ENCODE measurements at places on chromosomes 4 and X.

GRCh38 chr4:41349021-41349420, 92.3 kb downstream of the UCHL1 start:
- no peak for DNase-seq

- no peak for DNase-seq
Measured at GRCh38 chr4:162075726-162076125, 88.1 kb downstream of the FSTL5 start.

DNA sequence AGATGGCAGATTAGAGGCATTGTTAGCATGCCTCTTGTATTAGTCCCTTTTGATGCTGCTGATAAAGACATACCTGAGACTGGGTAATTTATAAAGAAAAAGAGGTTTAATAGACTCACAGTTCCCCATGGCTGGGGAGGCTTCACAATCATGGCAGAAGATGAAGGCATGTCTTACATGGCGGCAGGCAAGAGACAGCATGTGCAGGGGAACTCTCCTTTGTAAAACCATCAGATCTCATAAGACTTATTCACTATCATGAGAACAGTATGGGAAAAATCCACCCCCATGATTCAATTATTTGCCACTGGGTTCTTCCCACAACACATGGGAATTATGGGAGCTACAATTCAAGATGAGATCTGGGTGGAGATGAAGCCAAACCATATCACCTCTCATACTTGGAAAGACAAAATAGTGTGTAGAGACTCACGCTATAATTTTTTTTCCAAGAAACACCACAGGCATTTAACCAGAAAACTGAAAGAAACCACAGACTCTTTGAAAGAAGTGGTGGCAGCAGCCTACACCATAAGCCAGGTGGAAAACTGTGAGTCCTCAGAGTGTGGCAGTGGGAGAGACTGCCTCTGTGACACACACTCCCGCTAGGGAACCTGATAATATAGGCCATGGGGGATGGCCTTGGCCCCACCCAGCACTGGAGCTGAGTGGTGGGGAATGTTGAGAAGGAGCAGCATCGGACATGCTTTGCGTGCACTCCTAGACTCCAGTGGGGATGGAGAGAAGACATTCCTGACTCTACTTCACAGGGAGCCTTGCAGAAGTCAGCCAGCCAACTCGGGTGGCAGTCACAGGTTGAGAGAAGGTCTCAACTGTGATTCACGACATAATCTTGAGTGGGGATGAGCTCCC, 51.5 kb downstream of the SLC2A9 start:
- DNase-seq, result no peak

DNA sequence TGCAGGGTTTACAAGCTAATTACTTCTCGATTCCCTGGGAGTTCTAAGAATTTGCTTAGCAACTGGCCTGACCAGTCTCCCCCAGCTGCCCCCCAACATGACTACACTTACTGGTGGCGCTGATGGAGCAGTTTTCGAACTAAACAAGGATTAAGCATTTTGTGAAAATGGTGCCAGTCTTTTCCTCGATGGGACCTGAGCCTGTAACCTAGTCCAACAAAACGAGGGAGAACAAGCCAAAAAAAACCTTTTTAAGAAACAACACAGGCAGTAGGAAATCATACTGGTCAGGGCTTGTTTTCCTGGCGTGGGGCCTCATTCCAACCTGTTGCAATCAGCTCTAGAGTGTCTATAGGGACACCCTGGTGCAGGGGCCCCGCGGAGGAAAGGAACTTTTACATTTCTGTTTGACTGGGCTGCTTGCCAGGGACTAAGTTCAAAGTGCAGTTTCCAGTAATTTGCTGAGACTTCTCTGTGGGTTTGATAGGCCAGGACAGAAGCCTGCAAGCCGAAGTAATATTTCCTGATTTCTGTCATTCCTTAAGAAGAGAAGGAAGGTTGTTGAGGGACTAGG, 158.7 kb downstream of the SPRY1 start:
- no peak for DNase-seq

DNA sequence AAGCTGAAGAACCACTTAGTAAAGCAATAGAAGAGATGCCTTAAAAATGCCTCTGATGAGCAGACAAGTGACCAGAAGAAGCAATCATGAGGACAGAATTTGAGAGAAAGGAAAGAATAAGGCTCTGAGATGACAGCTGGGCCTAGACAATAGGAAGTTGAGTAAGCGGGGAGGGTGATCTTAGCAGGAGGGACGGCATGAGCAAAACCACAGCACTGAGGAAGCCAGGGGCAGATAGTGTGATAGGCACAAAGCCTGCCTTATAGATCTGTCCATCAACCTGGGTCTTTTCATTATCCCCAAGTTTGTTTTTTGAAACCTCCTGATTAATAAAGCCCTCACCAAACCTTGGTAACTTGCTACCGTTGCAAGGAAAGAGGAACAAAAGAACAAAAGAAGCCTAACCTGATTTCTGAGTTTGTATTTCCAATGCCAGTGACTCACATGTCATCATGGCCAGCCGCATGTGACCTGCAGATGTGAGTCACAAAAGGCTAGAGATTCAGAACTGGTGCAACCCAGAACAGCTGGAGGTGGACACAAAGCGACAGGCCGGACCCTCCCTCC, 55.7 kb upstream of the PPARGC1A start:
- no peak for DNase-seq

GRCh38 chr4:33134366-33134765, 2414.2 kb downstream of the PCDH7 start:
- no peak for DNase-seq

- no peak for DNase-seq
Measured at GRCh38 chr4:7885216-7886006, 54.2 kb downstream of the AFAP1 start.

DNA sequence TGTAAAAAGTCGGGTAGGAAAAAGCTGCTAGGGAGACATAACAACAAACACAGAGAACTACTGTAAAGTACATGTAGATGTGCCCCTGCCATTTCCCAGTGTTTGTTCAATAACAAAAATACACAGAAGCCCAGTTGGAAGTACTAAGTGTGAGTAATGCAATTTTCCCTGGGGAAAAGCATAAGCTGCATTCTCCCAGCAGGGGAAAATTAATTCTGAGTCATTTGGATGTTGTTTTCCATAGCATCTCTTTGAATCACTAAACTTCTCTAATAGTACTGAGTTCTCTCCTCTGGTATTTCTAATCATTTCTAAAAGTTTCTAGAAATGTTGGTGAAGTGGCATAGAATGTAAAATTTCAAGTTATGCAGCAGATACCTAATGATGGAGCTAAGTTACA, 1114.9 kb downstream of the C4orf33 start:
- no peak for DNase-seq

DNA sequence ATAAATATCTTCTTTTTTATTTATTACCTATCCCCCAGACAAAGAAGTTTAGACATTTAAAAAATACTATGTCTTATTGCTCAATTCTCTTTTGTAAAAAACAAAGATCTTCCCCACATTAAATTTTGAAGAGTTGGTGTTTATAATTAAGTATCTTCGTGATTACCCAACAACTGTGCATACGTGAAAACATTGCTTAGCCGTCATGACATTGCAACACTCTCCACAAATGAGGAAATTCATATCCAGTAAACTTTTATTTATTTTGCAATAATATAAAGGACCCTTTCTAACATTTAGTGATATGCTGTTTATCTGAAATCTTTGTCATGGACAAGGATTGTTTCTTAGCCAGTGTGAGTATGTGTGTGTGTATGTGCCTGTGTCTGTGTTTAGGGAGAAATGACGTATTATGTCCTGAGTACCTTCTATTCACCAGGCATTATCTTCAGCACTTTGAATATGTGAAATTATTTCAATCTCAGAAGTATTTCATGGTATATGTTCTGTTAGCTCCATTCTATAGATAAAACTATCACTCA, 26.1 kb upstream of the EREG start:
- DNase-seq, result no peak

GRCh38 chrX:15606136-15606535, 5.4 kb upstream of the ACE2 start:
- DNase-seq, result no peak

- no peak for DNase-seq
Measured at GRCh38 chr4:165312506-165312905, 15.0 kb upstream of the MSMO1 start.

DNA sequence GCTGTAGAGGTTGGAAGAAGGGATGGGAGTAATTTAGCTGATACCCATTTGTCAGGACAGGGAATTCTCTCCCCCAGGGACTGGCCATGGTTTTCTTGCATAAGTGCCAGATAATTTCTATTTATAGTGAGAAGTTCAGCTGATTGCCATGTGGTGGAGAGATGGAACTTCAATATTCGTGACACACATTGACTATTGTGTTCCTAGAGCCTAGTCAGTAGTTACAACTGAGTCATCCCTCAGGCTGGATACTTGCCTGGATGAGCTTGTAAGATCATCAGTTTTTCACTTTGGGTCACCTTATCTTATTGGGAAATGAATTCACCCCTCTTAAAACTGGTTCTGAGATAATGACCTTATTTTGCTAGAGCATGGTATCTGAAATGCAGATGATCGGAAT, 32.2 kb downstream of the CFAP299 start:
- DNase-seq, result no peak

- no peak for DNase-seq
Measured at GRCh38 chr4:158169506-158169905, 3.3 kb downstream of the GASK1B start.

DNA sequence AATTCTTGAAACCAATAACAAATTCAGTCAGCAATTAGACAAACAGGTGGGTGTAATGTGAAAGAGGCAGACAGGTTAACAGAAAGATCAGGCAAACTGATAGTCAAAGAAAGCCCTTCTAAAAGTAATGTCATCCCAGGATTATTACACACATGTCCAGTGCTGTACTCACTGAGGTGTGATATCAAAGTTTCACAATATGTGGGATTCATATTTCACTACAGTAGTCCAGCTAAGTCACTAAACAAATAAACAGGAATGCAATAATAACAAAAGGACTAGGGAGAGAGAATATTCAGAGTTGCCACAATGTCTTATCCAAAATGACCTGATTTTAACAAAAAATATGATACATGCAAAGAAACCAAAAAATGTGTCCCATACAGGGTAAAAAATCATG, 787.5 kb downstream of the FSTL5 start:
- DNase-seq, result no peak

DNA sequence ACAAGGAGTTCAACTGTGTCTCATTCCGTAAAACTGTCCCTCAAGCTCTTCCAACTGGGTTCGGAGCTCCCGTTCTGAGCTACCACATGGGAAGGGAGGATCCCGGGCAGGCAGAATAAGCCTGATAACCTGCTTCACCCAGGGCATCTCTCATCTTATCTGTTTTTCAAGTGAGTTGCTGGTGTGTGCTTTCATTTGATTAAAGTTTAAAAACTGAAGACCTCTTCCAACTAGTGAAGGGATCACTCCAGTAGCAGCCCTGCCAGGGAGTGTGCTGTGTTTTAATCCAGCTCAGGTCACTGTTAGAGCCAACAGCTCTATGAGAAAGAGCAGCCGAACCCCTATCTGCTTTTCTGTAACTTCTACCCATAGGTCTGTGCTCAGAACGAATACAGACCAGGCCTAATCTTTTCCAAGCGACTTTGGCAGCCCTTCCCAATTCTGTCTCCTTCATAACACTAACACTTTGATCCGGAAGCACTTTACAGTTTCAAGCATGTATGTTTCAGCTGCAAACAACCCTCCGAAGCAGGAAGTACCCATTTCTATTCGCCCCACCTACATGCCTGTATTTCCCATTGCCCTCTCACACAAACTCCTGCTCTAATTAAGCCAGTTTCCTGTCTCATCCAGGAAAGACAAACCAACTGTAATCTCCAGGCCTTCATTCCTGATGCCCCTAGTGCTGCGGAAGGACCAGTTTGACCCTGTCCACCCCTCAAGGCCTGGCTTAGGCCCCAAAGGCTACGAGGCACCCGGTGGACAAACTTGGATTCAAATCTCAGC, 60.9 kb downstream of the IRF2 start:
- no peak for DNase-seq

GRCh38 chrX:20317873-20318272, 51.2 kb upstream of the RPS6KA3 start:
- no peak for DNase-seq

- DNase-seq, result no peak
Measured at GRCh38 chr4:88645994-88646393, 51.6 kb downstream of the NAP1L5 start.

DNA sequence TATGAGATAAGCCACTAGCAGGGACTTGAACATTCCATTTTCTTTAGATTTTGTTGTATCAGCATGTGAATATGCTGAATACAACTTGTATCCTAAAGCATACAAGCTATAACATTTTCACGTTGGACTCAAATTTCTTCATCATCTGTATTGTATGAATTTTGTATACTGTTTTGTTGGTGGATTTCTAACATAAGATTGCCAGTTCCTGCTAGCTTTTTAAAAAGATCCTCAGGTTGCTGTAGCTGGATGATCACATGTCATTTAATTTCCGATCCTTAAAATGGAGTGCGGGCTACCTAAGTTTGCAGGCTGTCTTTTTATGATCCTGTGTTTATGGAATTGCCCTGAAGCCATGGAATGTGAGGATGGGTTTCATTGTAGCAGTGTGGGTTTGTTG, 6.9 kb downstream of the PDLIM5 start:
- DNase-seq, result no peak

- no peak for DNase-seq
Measured at GRCh38 chr4:57094832-57095223, 15.4 kb downstream of the IGFBP7 start.

DNA sequence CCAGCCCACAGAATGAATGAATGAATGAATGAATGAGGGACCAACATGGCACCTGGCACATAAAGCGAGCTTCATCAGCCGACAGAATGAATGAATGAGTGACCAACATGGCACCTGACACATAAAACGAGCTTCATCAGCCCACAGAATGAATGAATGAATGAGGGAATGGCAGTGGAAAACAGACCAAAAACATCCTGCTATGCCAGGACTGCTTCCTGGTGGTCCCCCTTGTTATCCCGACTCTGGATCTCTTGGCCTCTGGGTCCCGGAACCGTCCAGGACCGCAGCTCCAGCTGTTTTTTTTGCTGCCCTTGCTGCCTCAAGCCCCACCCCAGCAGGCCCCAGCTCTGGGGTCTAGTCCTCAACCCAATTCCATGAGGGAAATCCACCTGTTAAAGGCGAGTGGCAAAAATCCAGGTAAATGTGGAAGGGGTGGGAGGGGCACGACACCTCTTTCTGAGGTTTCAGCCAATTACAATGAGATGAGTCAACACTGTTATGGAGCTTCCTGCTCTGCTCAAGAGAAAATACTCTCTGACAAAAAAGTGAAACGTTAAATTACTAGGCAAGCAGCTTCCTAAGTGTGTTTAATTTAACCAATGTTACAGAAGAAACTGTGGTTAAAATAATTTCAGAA, 72.0 kb upstream of the MTNR1A start:
- DNase-seq, result no peak

- no peak for DNase-seq
Measured at GRCh38 chrX:121128925-121129877, 81.8 kb downstream of the GLUD2 start.

Data from GM13977 (cell line).